NCI-H187 treated with DMSO at 0.1 percent for 48 hours (cell line): ENCODE measurements at places on chromosomes 12 and 14.

DNA sequence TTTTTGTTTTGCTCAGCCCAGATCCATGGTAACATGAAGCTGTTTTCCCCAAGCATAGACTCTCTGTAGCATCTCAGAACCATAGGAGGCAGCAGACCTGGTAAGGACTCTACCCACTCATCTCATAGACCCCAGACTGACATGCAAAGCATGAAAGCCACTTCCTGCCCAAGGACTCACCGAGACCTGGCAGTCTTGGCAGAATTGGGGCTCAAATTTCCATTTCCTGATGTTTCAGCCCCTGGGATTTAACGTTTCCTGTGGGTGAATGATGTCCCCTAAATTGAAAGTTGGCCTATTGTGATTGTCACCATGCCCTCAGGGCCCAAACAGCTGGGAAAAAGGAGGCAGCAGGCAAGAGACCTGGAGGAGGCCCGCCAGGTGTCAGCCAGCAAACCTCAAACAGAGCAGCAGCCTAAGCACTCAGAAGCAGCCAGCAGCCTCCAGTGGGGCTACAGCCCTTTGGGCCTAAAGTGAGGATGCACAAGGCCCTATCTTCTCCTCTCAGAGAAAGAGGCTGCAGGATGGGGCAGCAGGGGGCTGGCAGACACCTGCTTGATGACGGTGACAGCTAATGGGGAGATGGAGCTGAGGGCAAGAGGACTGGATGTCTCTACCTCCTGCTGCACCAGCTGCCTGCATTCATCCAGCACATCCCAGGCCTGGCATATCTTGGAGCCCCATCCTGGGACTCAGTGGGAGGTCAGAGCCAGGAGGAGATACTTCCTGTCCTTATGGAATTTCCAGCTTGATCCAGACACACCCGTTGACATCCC is 8.5 kb downstream of the KRT85 start:
- DNase-seq, result no peak

DNA sequence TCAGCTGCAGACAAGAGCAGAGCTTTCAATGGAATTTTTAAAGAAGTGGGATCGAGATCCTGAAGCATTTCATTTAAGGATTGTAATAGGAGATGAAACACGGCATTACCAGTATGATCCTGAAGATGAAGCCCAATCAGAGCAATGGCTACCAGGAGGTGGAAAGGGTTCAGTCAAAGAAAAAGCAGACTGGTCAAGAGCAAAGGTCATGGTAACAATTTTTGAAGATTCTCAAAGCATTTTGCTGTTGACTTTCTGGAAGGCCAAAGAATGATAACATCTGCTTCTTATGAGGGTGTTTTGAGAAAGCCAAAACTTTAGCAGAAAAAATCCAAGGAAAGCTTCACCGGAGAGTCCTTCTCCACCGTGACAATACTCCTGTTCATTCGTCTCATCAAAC is 204.3 kb upstream of the EEA1 start:
- DNase-seq, result no peak

DNA sequence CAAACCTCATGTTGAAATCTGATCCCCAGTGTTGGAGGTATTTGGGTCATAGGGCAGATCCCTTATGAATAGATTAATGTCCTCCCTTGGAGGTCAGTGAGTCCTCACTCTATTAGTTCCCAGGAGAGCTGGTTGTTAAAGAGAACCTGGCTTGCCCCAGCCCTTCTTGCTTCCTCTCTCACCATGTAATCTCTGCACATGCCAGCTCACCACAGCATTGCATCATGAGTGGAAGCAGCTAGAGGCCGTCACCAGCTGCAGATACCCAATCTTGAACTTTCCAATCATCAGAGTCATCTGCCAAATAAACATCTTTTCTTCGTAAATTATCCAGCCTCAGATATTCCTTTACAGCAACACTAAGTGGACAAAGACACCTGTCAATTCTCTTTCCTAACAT is 161.8 kb upstream of the IGF1 start:
- DNase-seq, result no peak

GRCh38 chr12:45580356-45580969 is 149.0 kb upstream of the ARID2 start:
- DNase-seq, result no peak

GRCh38 chr12:120930032-120930431 is 25.9 kb upstream of the SPPL3 start:
- no peak for DNase-seq

GRCh38 chr14:98694541-98694940 is 577.5 kb downstream of the BCL11B start:
- no peak for DNase-seq

DNA sequence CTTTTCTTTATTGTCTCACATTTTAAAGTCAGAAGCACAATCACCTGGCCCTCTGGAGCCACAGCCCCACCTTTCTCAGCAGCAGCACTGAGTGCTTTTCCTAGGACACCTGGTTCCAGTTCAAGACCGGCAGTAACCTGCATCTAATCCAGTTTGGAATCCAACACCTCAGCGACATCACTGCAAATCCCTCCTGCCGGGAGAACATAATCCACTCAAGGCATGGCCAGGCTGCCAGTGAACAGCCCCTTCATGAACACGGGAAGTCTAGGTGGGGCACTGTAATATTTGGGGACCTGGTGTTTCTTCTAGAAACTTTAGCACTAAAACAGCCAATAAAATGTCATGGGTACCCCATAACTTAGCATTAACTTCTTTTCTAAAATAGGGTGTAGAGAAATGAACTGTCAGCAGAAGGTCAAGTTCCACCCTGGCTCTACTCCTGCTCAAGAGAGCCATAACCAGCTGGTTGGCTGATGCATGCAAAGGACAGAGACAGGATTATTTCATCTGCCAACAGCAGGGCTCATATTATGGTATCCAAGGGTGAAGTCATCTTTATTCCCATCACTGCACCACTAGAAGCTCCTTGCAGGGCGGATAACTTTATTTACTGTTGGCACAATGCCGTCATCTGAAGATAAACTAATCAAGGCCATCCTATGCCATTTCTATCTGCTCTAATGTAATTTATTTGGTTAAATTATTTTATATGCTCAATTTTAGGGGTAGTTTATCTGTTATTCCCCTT is 76.7 kb downstream of the TTC7B start:
- DNase-seq, result no peak

DNA sequence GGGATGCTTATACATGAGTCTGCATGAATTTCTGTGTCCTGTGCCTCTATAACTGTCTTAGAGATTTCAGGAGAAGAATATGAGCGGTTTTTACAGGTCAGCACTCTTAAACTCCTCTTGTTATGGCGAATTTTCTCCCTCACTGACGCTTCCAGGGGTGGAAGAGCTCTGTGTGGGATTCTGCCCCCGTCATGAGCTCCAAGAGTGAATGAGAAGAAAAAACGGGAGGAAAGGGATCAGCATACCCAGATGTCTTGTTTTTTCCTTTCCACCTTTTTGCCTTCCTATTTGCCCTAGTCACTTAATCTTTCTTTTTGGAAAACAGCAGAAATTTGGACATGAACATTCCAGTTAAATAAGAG is 651 bp downstream of the PFKM start:
- no peak for DNase-seq

DNA sequence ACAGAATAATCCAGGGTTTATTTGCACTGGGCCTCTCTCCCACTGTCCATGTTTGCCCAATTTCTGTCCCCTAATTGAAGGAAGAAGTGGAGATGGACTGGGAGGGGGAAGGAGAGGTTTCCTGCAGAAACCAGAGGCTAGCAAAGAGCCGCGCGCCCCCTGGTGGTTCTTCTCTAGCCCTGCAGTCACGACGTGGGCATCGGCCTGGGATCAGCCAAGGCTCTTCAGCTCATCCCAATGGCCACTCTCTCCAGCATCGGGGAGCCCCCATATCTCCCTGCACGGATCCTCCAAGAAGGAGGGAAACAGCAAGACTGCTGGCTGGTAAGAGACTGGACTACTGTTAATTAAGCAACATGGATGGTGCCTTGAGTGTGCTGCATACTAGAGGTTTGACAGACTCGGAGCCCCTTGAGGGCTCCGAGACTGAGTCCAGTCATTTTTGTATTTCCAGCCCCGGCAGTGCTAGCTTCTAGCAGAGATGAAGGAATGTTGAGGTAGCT is 18.7 kb downstream of the ZBTB39 start:
- peak; percentile 72 for DNase-seq

DNA sequence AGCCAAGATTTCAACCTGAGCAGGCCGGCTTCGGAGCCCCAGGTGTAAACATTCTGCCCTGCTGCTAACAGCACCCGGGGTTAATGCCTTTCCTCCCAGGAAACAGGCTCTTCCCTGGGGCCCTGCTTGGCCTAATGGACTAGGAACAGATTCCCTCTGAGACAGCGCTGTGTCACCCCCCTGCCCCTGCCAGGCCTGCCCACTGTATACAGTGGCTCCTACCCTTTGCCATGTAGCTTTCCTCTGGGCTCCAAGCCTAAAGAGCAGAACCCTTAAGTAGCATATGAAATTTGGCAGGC is 28.3 kb upstream of the BCDIN3D start:
- no peak for DNase-seq

DNA sequence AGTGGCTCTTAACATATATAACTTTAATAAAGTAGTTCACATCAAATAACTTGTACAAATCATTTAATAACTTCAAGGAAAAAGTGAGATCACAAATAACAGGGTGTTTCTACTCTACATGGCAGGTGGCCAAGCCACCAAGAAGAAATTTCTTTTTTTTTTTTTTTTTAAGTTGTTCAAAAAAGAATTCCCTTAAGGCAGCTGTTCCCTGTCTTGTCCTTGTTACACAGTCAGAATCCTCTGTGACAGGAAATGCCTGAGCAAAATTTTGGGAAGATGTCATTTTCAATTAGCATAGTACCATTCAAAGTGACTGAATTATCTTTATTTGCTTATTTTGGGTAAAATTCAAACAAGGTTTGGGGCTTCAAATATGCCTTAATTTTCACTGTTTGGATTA is 79.4 kb downstream of the LIN7A start:
- no peak for DNase-seq

DNA sequence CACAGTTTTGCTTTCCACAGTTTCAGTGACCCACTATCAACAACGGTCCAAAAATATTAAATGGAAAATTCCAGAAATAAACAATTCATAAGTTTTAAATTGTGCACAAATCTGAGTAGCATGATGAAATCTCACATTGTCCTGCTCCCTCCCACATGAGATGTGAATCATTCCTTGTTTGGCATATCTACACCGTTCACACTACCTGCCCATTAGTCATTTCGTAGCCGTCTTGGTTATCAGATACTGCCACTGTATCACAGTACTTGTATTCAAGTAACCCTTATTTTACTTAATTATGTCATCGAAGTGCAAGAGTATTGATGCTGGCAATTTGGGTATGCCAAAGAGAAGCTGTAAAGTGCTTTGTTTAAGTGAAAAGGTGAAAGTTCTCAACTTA is 145.3 kb downstream of the SLC5A8 start:
- DNase-seq, result no peak

- no peak for DNase-seq
Measured at GRCh38 chr12:67662910-67663538, 14.5 kb downstream of the DYRK2 start.

DNA sequence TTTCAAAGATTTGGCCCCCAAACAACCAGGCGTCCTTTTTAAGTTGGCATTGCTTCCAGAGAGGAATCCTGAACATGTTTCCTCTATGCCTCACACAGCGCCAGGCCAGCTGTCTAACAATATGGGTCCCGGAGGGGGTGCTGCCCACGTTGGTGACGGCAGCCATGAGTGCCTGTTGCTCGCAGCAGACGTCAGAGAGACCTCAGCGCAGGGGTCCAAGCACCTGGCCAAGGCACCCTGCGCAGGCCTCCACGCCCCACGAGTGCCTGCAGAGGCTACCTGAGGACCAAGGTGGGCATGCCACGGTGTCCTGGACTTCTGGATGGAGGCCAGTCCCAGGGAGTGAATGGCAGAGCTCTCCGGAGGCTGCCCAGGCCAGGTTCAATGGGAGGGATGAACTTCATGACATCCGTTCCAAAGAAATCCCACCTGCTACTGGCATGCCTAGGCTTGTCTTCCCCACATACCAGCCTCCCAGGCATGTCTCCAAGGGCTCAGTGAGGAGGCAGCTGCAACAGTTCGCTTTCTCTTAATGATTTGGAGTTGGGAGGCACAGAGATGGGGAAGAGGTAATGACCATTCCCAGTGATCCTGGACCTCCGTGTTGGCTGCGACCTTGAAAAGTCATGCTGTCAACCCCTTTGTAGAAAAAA is 11.6 kb upstream of the FOXN3 start:
- peak; percentile 54 for DNase-seq

DNA sequence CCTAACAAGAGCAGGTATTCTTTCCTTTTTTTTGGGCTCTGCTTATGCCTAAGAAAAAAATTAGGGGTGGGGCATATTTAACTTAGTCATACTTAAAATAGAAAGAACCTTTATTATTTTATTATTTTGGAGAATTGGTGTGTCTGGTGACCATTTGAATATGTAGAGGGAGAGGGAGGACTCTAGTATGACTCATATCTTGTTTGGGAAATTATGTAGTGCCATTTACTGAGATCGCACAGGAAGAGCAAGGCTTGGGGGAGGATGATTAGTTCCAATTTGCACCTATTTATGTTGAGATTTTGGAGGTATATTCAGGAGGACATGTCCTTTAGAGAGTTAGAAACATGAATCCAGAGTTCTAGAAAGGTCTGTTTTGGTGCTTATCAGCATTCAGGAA is 9.9 kb downstream of the ZNF410 start:
- no peak for DNase-seq

DNA sequence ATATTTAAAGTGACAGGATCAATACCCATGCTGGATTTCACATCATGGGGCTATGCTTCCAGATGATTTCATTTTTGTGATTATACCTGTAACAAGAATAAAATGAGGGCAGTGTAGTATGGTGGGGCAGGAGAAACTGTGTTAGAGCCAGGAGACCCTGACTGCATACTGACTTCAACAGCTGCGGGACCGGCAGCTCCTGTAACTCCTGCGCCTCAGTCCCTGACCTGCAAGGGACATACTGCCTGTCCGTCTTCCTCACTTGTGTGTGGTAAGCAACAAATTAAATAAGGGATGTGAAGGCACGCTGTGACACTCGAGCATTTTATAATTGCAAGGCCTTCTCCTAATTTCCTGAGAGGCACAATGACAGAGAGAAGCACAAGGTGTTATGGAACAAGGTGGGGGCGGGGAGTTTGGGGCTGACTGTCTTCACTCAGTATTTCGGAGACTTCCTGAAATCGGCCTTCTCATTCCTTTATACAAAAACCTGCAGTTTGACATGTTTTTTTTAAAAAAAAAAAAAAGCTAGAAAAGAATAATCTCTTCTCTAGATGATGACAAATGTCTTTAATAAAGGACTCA is 164.2 kb downstream of the TTC7B start:
- no peak for DNase-seq

DNA sequence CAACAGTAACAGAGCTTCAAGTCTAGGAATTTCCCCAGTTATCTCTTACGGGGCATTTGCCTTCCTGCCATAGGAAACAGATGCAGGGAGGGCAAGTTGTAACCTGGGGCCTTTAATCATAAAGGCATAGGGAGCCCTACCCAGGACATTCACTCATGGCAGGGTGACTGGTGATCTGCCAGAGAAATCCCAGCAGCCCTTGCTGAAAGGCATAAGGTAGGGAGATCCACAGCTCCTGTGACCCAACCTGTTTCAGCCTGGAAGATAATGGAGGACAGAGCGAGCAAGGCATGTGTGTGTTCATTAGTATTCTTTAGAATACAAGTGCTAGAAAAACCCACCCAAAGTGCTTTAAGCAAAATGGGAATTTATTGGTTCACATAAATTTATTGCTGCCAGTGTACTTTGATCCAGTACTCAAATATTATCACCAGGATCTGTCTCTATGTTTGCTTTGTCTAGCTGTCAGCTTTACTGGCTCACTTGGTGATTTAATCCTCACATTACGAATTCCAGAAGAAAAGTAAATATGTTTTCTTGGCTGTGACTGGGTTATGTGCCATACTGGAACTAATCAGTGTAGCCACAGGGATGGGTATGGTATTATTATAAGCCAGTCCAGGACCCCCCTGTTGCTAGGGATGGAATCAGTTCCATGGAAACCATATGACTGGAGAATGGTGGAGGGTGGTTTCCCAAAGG is 21.1 kb upstream of the AKAP6 start:
- no peak for DNase-seq
